ENCODE measurements at places on chromosomes 4 and X. TPM values are rescaled to one million over a fixed set of nuclear protein-coding genes. Genes with fewer than 3 reads are reported as not detected.

Gene PNMA6A
- 1.8 TPM for total RNA-seq

Gene RHOXF2
- not detected for total RNA-seq

Gene LONRF3
- total RNA-seq: 1.8 TPM

Gene DSPP
- total RNA-seq: not detected

Gene SYTL4
- not detected for total RNA-seq

Gene DAPP1
- 20.9 TPM for total RNA-seq

Gene YTHDC1
- 85.2 TPM for total RNA-seq

Gene STEEP1
- 33.0 TPM for total RNA-seq

Gene FAAH2
- 2.0 TPM for total RNA-seq

Gene CETN2
- total RNA-seq: 12.5 TPM

Gene ENAM
- not detected for total RNA-seq

Gene SSX3
- not detected for total RNA-seq

Gene PHKA2
- total RNA-seq: 16.1 TPM

Gene FAM120C
- 8.2 TPM for total RNA-seq

Gene ATG4A
- 10.7 TPM for total RNA-seq

Gene CRMP1
- not detected for total RNA-seq

Gene SULT1E1
- not detected for total RNA-seq

Gene MSX1
- total RNA-seq: 0.24 TPM

Gene PPA2
- 98.6 TPM for total RNA-seq

Gene CCNA2
- 73.5 TPM for total RNA-seq

Gene SUPT20HL1
- total RNA-seq: not detected

Gene PPP4R3C
- not detected for total RNA-seq

Gene RNF212
- total RNA-seq: 1.2 TPM

Gene TRO
- 4.2 TPM for total RNA-seq

Gene SLITRK4
- total RNA-seq: not detected
